ENCODE measurements at places on chromosomes 4 and X.

DNA sequence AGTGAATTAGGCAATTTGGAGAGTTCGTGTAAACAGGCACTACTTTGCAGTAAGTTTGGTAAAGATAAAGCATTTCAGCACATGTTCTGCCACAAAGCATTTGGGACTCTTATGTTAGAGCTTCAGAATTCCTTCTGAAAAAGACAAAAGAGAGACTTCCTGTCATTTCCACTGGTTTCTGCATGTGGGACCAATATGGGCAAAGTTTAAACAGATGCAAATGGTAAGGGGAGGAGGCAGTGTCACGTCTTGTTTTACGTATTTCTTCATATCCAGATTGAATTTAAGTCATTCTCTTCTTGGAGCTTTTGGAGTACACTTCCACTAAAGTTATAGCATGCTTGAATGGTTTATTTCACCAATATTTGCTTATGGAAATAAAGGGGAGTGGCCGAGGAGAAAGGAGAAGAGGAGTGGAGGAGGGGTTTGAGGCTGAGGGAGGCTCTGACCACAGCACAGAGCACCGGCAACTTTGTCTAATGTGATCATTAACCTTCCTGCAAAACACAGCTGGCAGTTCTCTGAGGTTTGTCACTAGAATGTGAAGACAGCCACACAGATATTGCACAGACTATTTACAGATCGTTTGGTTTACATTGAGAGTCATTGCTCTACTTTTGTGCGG lies at the start of gene APELA:
TSS of gene APELA (plus strand) at position 479 of the 625 bp plus-strand sequence. CDS start 154 bp downstream, outside the sequence.
- no peak for DNase-seq

DNA sequence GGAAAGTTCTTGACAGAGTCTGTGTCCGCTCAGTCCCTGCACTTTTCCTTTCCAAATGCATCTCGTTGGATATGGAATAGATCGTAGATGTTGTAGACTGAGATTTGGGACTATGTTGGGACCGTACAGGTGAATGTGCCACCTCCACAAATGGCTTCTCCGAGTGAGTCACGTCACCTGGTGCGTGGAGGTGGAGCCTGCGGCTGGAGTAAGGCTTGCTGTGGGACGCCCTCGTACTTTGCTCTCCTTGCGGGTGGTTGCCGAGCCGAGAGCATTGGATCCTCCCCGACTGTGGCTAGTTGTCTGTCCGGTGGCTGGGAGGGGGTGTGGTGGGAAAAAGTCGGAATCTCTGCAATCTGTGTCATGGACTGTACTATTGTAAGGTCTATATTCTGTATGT lies 60.5 kb downstream of the NELFA start:
- no peak for DNase-seq

DNA sequence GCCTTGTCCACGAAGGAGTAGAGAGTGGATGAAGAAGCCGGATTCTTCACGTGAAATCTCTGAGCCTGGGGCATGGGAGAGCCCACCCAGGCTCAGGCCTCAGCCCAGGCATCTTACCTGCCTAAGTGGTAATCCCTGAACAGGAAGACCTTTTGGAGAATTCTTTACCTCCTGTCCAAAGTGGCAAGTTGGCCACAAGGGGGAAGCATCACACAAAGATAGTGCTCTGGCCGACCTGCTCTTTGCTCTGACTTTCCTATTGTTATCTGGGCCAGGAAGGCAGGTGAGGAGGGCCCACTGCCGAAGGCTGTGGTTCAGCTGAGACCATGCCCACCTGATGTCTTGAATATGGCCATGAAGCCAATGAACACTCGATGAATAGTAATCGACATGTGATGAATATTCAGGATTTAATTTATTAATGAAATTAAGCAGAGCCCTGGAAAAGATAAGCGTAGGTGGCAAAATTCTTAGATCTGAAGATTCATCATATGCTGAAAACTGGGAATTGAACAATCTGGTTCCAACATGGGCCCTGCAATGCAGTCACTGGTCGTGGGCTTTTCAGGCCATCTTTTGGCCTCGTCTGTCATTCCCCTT lies 93.8 kb downstream of the PDGFRA start:
- DNase-seq, result peak; percentile 64

DNA sequence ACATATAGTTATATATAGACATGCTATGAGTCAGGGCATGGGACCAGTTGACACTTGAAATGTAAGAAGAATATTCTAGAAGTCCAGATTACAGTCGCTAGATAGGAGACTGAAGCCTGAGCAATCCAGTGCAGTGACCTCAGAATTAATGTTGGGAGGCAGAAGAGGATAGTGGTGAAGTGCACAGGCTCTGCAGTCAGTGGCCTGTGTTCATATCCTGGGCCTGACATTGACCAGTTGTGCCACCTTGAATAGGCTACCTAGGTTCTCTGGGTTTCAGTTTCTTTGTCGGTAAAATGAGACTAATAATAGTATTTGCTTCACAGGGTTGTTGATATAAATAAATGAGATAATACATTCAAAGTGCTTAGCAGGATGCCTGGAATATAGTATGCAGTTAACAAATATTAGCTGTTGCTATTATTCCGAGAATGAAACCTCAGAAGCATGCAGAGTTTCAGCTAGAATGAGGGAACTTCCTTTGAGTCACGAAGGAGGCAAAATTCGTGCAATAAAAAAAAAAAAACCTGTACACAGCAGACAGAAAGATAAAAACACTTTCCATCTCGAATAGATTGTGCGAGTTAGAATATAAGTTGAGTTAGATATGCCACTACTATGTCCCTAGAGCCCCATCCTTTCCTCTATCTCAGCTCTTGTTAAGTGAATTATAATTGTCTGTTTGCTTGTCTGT lies 4.0 kb upstream of the SH2D1A start:
- no peak for DNase-seq

GRCh38 chrX:1480082-1480785 lies 27.5 kb upstream of the ASMTL start:
- no peak for DNase-seq

DNA sequence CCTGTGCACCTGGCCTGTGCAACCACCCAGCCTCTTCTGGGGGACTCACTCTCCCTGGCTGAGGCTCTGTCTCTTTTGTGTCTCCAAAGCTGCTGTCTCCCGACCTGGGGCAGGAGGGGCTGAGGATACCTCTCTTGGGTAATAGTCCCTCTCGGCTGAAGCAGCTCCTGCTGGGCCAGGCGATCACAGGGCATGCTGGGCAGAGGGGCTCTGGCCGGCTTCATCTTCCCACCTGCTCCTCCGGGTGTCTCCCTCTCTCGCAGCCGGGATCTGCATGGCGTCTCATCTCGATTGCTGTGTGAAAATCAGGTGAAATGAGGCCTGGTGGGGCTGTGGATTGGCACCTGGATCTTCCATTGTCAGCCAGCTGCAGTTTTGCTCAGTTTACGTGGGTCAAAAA lies 53.2 kb downstream of the MGST2 start:
- no peak for DNase-seq

- DNase-seq, result no peak
Measured at GRCh38 chr4:81634766-81635549, 163.3 kb upstream of the RASGEF1B start.

GRCh38 chr4:147546349-147546748 lies 65.5 kb downstream of the EDNRA start:
- peak; percentile 86 for DNase-seq

DNA sequence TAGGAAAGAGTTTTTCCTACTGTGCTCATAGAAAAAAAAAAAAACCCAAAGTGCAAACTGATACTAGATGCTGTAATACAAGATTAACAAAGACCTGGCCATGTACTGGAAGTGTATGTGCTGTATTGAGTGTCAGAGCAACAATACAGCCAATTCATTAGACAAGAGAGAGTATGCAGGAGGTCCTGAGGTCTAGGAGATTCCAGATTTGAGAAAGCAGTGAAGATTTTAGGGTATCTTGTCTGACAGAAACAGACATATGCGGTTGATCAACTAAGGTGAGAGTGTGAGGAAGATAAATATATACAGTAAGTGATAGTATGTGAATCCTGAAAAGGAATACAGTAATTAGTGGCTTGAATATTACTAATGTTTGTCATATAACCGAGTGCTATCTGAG lies 3.0 kb downstream of the GPR174 start:
- DNase-seq, result no peak

GRCh38 chr4:139253713-139254112 lies 26.3 kb downstream of the MGARP start:
- DNase-seq, result peak; percentile 75

- no peak for DNase-seq
Measured at GRCh38 chrX:24298191-24298590, 15.7 kb downstream of the SUPT20HL2 start.

DNA sequence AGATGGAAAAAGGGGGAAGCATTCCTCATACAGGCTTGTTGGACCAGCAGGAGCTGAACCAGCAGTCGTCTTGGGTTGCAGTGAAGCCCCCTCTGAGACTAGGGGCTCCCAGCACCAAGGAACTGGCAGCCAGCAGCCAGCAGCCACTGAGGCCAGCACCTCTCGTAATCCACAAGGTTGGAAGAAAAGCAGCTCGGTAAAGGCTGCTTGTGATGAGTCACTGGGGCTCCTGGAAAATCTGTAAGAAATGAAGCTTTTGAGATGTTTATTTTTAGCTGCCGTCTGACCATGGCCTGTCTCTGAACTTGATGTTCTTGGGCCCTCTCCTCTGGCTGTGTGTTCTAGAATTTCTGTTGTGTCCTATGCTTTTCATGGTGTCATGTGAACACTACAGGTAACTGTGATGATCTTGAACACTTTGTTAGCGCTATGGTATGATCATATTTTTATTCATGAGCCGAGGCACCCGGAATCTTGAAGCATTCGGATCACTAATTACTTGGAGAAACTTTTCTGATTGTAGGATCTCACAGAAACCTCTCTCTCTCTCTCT lies 18.6 kb downstream of the CLCN4 start:
- DNase-seq, result peak; percentile 72

DNA sequence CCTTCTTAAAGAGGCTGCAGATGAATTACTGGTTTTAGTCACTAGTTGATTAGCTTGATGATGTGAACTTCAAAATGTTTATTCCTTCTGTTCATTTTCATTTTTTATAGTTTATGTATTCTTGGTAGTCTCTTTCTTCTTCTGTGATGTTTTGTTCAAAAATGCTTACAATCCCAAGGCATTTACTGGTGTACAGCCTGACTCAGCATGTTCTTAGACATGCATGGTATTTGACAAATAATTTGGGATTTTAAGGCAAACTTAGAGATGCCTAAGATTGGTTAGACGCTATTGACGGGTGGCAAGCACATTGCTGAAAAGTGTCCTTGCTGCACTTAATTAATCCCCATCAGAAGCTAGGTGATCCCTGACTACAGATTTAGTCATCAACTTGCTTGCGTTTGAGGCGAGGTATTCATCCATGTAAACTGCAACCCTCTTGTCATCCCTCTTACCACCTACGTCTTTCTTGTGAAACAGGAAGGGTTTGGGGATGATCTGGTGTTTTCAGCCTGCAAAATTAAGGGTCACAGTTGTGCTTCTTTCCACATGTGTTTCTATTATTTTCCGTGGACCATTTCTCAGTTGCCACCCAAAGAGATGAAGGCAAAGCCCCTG lies 331.8 kb downstream of the DKK2 start:
- DNase-seq, result peak; percentile 21

GRCh38 chr4:165953181-165953580 lies 80.1 kb downstream of the TLL1 start:
- DNase-seq, result no peak

- DNase-seq, result no peak
Measured at GRCh38 chr4:3039706-3040366, 34.5 kb downstream of the HTT-AS start.

- no peak for DNase-seq
Measured at GRCh38 chr4:56261027-56261426, 126.3 kb downstream of the AASDH start.

- peak; percentile 96 for DNase-seq
Measured at GRCh38 chr4:177964061-177964460, 521.8 kb upstream of the AGA start.

- DNase-seq, result no peak
Measured at GRCh38 chr4:180219080-180219479, 2024.1 kb upstream of the TENM3 start.

DNA sequence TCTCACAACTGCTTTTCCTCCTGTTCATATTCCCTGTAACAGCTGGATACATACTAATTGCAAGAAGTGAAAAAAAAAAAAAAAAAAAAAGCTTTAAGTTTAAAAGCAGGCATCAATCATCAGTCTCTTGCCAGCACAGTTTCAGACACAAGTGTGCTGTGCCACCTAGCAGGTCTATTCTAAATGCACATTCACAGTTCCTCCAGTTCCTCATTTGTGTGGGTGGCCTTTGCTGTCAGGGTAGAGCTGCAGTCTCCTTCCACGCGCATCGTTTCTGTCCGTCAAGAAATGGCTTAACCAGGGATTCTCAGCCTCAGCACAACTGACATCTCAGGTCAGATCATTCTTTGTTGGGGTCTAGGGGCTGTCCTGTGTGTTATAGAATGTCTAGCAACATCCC lies 61.6 kb downstream of the SCML1 start:
- DNase-seq, result no peak

GRCh38 chrX:69034451-69034850 lies 130.8 kb downstream of the PJA1 start:
- no peak for DNase-seq

- no peak for DNase-seq
Measured at GRCh38 chr4:169152899-169153298, 117.9 kb downstream of the SH3RF1 start.

GRCh38 chr4:69092190-69092589 lies 4.1 kb upstream of the UGT2B7 start:
- DNase-seq, result peak; percentile 56

DNA sequence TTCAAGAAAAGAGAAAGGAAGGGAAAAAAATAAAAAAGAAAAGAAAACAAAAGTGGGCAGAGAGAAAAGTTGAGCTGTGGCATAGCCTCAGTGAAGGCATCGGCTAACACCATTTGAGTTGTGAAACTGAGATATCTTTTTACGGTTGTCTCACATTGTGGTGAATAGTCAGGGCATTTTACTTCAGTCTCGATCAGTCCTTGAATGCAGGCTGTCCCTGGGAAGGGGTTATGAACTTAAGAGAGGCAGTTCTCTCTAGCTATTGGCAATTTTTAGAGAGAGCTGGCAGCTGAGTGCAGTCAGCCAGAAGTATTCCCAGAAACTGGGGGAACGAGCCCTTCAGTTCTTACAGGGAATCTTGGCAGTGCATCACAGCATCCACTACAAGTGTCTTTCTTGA lies 93.5 kb upstream of the SLC6A14 start:
- no peak for DNase-seq

- DNase-seq, result no peak
Measured at GRCh38 chr4:151532001-151532708, 123.2 kb downstream of the FHIP1A start.

GRCh38 chr4:43457866-43458265 lies 565.4 kb downstream of the GRXCR1 start:
- peak; percentile 21 for DNase-seq

DNA sequence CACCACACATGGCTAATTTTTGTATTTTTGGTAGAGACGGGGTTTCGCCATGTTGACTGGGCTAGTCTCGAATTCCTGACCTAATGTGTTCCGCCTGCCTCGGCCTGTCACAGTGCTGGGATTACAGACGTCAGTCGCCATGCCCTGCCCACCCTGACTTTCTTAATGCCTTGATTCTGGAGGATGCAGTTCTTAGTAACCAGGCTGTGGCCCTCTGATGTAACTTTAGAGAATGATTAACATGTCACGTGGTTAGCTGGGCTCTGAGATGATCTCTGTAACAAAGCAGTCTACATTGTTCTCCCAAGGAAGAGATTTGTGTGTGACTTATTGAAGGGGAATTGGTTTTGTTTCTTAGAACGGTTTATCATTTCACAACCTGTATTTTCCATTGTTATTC lies 30.6 kb downstream of the ANK2 start:
- peak; percentile 33 for DNase-seq

GRCh38 chr4:24639714-24640113 lies 55.4 kb upstream of the DHX15 start:
- DNase-seq, result no peak

GRCh38 chr4:148355442-148356123 lies 86.6 kb downstream of the NR3C2 start:
- DNase-seq, result no peak

GRCh38 chrX:131734621-131735020 lies 190.7 kb downstream of the OR13H1 start:
- no peak for DNase-seq

Measured in fibroblast of upper back skin (primary cell).